A673 (cell line): ENCODE measurements at places on chromosomes 6 and 20. TPM values are rescaled to one million over a fixed set of nuclear protein-coding genes. Genes with fewer than 3 reads are reported as not detected.

GNAS-AS1 gene
- total RNA-seq: 6.7 and 7.1 TPM in 2 replicates

ANGPT4 gene
- total RNA-seq: not detected in 2 replicates

BNIP5 gene
- not detected in 2 replicates for total RNA-seq

MAP3K4 gene
- 37.1 and 51.2 TPM in 2 replicates for total RNA-seq

SAMD3 gene
- total RNA-seq: not detected in 2 replicates

PAX1 gene
- total RNA-seq: 0.09 and 0.50 TPM in 2 replicates

FAM83C gene
- not detected in 2 replicates for total RNA-seq

LPA gene
- total RNA-seq: not detected in 2 replicates

PRSS35 gene
- 112 and 131 TPM in 2 replicates for total RNA-seq

GRIK2 gene
- 62.1 and 65.6 TPM in 2 replicates for total RNA-seq

ANKRD66 gene
- not detected in 2 replicates for total RNA-seq

PRRT1 gene
- total RNA-seq: 4.5 and 4.7 TPM in 2 replicates

GRCh38 chr6:13664703-13665352, 46.8 kb downstream of the RANBP9 start:
- no peak for DNase-seq

DNA sequence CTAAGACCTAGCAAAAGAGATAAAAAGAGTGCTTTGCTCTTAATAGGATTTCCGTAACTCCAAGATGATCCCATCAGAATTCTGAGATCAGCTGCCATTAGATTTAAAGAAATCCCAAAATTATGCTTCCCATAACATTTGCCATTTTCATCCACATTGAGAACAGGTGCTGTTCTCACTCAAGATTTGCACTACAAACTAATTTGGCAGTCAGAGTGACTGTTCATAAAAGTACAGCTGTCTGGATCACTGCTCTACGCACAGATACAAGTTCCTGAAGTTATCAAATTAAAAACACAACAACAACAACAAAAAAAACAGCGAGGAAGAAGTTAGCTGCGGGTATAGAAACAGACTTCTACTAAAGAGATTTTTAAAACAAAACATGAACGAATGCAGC, 58.1 kb downstream of the ASCC3 start:
- DNase-seq: no peak

- no peak for DNase-seq
Observed at GRCh38 chr6:41419385-41419784, 84.0 kb downstream of the NCR2 start.

DNA sequence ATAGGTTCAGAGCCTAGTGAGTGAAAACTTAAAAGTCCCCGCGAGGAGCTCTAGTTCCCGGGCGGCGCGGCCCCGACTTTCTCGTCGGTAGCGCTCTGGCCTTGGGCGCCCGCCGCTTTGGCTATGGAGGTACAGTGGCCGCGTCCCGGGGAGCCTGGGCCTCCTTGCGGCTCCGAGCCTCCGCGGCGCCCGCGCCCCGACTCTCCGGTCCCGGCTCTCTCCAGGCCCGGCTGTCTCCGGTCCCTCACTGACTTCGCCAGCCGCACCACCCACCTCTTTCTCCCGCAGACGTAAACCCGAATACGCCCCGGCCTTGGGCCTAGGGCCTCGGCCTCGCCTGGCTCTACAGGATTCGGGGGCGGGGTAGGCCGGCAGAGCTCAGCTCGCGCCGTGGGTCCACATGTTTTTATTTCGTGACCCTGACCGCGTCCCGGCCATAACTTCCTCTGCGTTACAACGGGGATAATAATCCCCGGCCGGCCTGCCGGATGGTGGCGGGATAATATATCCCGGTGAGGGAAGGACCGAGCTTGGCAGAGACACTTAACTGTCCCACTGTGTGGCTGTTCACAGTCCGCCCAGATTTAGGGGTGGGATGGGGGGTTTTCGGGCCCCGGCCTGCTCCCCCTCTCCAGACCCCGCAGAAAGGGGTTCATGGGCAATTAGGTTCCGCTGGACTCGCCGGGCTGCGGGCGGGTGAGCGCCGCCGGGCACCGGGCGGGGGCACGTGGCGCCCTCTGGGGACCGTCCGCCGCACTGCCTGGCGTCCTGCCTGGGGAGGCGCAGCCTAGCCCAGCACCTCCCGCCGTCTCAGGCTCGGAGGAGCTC, 10.0 kb upstream of the TBX18 start:
- DNase-seq: peak; percentile 73

DNA sequence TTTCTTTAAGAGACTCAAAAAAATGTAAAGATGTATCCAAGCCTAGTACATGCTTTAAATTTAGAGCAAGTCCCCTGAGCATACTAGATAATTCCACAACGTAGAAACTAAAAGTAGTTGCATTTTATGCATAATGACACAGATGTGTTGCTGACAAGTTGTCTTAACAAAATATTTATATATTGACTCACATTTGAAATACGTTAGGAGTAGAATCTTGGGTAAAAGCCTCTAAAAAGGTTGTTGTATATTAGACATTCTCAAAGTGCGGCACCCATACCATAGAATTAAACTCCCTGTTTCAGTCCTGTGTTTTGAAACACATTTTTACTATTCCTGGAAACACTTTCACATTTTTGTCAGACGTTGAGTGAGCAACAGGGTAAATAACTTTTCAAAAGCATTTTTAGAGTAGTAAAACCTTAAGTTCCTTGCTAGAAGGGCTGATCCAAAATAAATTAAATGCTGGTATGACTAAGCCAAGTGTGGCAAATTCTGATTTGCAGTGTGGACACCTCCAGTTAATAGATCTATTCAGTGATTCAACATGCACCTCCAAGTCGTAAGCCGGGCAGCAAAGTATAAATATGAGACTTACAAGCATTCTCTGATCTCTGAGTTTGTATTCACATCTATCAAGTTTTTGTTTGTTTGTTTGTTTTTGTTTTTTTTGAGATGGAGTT, 97.5 kb downstream of the GMDS start:
- no peak for DNase-seq

DNA sequence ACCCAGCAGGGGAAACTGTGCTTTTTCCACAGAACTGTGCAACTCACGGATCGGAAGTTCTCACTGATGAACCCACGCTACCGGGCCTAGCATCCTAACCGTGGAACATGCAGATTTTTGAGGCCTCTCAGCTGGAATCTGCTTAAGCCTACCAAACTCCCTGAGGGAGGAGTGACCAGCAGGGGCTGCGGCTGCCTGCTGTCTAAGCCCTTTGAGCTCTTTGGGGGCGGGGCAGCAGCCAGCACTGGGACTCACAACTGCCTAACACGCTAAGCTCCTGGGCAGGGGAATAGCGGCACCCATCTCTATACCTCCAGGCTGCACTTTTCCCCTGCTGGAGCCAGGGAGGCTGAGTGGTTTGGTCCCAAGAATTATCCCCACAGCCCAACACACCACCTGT, 20.4 kb upstream of the METTL24 start:
- no peak for DNase-seq

DNA sequence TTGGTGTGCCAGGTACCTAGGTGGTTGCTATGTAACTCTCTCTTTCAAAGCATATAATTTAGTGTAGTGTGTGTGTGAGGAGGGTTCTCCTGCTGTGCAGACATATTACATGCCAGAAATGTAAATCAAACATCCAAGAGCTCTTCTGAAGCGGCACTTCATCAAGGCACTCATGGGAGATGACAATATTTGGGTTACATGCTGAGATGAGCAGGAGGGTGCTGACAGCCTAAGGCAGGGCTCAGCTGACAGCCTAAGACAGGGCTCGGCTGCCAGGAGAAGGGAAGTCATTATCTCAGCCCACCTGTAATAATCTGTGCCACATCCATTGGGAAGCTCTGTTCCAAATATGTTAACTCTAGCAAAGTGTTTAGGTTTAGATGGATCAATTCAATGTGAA, 39.1 kb downstream of the ADGRF5 start:
- DNase-seq: no peak

GRCh38 chr6:96651816-96652215, 88.9 kb downstream of the FHL5 start:
- no peak for DNase-seq

GRCh38 chr6:141033101-141033500, 1099.6 kb upstream of the GJE1 start:
- DNase-seq: no peak

- no peak for DNase-seq
Observed at GRCh38 chr6:137045222-137045789, 541 bp upstream of the IL20RA start.

DNA sequence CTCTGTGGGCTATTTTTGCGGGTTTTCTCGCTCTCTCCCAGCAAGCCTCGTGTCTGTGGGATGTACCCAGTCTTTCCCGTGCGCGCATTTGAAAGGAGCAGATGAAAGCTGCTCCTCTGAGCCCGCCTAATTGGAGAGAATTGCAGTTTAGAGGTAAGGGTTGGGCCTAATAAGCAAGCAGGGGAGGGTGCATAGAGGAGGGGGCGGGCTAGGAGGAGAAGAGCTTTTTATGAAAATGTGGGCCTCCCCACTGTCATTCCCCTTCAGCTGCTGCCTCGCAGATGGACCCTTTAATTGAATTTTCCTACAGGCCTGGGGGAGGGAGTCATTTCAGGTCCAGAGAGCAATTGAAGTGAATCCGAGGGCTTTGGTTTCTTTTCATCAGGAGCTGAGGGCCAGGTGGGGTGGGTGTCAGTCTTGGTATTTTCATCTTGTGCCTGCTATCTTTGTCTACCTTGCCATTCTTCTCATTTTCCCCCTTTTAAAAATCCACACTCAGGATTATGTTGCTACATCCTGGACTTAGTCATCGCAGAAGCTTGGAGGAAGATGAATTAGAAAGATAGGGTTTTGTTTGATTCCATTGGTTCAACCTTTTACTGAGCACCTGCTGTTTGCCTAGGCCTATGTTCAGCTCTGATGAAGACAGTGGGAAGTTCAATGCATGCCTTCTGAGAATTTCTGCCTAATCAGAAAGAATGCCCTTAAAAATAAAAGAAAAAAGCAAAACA, 423.4 kb downstream of the CD83 start:
- DNase-seq: no peak

DNA sequence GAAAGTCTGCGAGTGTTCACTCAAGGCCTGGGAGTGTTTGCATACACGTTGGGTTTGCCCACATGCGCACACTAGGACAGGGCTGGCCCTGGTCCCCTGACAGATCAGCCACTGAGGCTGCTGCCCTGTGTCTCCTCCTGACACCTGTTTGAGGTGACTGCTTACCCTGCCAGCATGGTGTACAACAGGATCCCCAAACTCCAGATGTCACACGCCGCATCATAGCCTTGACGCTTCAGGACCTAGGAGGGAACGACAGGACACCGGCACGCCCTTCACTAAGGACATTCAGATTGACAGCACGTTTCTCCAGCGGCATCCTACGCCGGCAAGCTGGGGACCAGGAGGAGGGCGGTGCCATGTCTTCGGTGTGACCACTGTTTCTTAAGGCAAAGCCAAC, 37.0 kb upstream of the MPC1 start:
- no peak for DNase-seq

GRCh38 chr6:39843305-39844020, 51.3 kb downstream of the DAAM2 start:
- DNase-seq: no peak

- peak; percentile 35 for DNase-seq
Observed at GRCh38 chr20:60009826-60010616, 51.8 kb downstream of the CDH26 start.

- DNase-seq: no peak
Observed at GRCh38 chr6:33424855-33425667, 5.2 kb downstream of the SYNGAP1 start.

GRCh38 chr6:13395272-13396237, 67.2 kb upstream of the TBC1D7 start:
- DNase-seq: peak; percentile 86

- no peak for DNase-seq
Observed at GRCh38 chr20:50395914-50396488, 114.2 kb upstream of the PTPN1 start.

GRCh38 chr6:2962004-2962403, 9.4 kb downstream of the SERPINB6 start:
- DNase-seq: no peak

- no peak for DNase-seq
Observed at GRCh38 chr6:114092943-114093342, 122.0 kb upstream of the HDAC2 start.

GRCh38 chr6:157346373-157346772, 23.1 kb upstream of the TMEM242 start:
- DNase-seq: no peak

- peak; percentile 44 for DNase-seq
Observed at GRCh38 chr6:134381959-134382358, 64.0 kb upstream of the SGK1 start.

DNA sequence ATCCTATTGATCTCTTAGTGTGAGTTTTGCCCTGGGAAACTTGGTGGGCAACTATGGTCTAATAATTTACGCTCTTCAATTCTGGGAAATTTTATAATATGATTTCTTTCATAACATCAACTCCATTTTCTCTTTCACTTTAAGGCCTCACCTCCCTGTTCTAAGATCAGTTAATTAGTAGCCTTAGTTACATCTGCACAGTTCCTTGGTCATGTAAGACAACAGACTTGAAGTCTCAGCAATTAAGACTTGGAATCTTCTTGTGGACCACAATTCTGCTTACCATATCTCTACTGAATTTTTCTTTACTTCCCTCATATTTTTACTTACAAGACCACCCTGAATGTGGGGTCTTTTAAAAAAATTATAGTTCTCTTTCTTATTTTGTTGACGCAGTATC, 8.7 kb downstream of the ENPP3 start:
- no peak for DNase-seq

GRCh38 chr20:9581509-9581908, 67.1 kb downstream of the LAMP5 start:
- DNase-seq: no peak

- DNase-seq: peak; percentile 19
Observed at GRCh38 chr6:143536461-143536865, 24.9 kb upstream of the FUCA2 start.

- peak; percentile 62 for DNase-seq
Observed at GRCh38 chr6:128519132-128519930, 1.1 kb downstream of the PTPRK start.

- peak; percentile 5 for DNase-seq
Observed at GRCh38 chr6:64955435-64955848, 751.6 kb downstream of the EYS start.

DNA sequence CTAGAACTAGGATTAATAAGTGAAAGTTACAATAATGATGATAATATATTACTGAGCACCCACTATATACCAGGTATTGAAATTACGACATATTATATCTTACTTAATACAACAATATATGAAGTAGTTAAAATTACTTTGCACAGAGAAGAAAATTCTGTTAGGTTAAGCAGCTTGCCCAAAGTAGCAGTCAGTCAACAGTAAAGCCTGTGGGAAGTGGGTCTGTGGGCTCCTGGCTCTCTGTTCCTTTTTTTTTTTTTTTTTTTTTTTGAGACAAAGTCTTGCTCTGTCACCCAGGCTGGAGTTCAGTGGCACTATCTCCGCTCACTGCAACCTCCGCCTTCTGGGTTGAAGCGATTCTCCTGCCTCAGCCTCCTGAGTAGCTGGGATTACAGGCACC, 4.8 kb upstream of the GTF2H4 start:
- DNase-seq: no peak

- no peak for DNase-seq
Observed at GRCh38 chr6:79671600-79672266, 40.6 kb downstream of the SH3BGRL2 start.

- DNase-seq: no peak
Observed at GRCh38 chr6:9365378-9365777, 930.0 kb upstream of the SLC35B3 start.

DNA sequence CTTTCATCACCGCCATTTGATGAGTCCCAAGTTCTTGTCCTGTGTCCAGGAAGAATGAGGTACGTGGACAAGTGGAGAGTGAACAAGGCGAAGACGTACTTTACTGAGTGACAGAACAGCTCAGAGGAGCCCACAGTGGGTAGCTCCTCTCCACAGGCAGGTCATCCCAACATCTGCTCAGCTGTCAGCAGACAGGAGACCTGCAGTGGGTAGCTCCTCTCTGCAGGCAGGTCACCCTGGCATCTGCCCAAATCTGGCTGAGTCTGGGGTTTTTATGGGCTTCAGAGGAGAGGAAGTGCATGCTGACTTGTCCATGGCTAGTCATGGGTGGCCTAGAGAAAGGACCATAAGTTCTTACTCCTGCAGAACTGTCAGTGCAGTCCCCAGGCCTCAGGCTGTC, 32.7 kb upstream of the PDYN start:
- DNase-seq: no peak
